EH (cell line): ENCODE measurements at places on chromosomes 1 and 21.
A peak's percentile ranks its signal among the peaks of the same experiment; 100 is the strongest.

- DNase-seq: no peak
Measured at GRCh38 chr1:161009602-161010211, 11.2 kb downstream of the F11R start.

DNA sequence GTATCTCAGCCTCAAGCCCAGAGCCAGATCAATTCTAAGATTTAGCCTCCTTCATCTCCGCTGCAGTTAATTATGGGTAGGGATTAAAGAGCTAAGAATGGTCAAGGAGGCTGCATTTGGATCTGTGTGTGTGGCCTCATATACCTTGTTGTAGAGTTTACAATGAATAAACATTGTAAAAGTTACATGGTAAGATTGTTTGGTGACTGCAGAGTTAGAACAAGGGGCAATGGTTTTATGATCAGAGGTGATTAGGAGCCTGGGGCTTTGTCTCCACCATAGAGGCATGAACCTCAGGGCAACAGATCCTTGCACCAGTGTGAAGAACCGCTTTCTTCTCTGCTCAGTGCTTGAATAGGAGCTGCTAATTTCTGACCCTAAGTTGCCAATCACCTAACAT is 77.0 kb upstream of the MARK1 start:
- DNase-seq: no peak

GRCh38 chr1:39405358-39405757 is 86.1 kb upstream of the BMP8A start:
- peak; percentile 48 for DNase-seq

DNA sequence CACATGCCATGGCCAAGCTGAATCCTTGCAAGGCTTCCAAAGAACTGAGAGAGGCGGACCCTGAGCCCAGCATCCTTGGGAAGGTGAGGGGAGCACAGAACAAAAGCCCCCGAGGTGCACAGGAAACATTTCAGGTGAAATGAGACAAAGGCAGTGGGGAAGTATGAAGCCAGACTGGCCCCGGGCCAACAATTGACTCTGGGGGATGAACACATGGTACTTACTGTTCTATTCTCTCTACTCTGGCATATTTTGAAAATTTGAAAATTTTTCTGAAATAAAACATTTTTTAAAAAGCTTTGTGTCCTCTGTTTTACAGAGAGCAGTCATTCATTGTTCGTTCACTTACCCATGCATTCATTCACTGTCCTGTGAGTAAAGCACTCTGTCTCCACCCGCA is 77.7 kb downstream of the GRIK3 start:
- no peak for DNase-seq

- no peak for DNase-seq
Measured at GRCh38 chr1:116153692-116154031, 42.5 kb downstream of the MAB21L3 start.

- DNase-seq: peak; percentile 31
Measured at GRCh38 chr1:221316491-221317056, 425.3 kb downstream of the DUSP10 start.

GRCh38 chr1:206097381-206097780 is 19.8 kb downstream of the AVPR1B start:
- no peak for DNase-seq
